ENCODE measurements at places on chromosomes 4 and X.

DNA sequence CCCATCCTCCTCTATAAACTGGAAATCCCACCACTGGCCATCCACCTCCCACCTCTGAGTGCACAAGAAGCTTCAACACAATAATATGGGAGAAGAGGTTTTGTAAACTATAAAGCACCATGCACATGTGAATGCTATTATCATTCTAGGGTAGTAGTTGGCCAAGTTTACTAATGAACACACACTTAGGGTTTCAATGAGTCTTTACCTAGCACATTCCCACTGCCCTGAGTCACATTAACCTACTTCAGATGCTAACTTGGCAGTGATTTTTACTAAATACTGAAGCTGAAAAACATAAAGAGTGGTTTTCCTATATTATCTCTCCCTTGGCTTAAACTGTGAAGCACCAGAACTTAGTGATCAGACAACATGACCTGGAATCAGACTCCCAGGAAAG, 93.9 kb downstream of the SH3KBP1 start:
- no peak for DNase-seq

DNA sequence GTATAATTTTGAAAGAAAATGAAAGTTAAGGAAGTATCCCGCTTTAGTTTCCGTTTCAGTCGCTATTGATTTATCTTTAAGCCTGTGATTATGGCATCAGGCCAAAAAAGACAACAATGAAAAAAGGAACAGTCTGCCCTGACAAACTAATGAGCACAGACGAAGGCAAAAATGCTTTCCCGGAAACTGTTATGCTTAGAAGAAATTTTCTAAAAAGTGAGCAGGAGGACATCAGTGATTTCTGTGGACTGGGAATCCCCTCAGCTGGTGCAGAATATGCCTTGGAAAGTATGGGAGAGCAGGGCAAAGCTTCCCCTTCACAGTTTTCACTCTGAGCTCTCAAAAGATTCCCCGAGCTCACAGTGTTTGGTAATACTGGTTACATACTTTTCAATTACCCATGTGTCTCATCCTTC, 5.1 kb upstream of the CXCL10 start:
- DNase-seq, result no peak

GRCh38 chrX:105313596-105313995, 93.1 kb upstream of the TEX13A start:
- DNase-seq, result no peak

GRCh38 chr4:124641715-124642381, 70.7 kb downstream of the ANKRD50 start:
- no peak for DNase-seq

GRCh38 chrX:69093960-69094871, 71.0 kb downstream of the PJA1 start:
- peak; percentile 2 for DNase-seq

DNA sequence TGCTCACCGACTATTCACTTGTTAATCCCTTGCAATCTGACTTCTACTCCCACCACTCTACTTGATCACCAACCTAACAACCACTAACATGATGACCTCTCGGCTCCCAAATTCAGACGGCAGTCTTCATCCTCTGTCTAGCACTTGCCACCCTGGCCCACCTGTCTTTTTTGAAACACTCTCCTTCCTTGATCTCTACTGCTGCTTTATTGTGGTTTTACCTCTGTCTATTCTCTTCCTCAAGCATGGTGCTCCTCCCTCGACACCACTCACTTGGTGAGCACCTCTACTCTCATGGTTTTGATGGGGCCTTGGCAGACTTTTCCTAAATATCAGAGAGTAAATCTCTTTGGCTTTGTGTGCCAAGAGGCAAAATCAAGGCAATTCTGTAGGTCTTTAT, 21.7 kb upstream of the CXCR3 start:
- DNase-seq, result no peak

- DNase-seq, result no peak
Measured at GRCh38 chrX:133440797-133441163, 25.5 kb upstream of the GPC4 start.

- DNase-seq, result no peak
Measured at GRCh38 chr4:40377512-40378365, 42.6 kb downstream of the CHRNA9 start.

GRCh38 chr4:971666-972500, 1.5 kb downstream of the DGKQ start:
- DNase-seq, result no peak

DNA sequence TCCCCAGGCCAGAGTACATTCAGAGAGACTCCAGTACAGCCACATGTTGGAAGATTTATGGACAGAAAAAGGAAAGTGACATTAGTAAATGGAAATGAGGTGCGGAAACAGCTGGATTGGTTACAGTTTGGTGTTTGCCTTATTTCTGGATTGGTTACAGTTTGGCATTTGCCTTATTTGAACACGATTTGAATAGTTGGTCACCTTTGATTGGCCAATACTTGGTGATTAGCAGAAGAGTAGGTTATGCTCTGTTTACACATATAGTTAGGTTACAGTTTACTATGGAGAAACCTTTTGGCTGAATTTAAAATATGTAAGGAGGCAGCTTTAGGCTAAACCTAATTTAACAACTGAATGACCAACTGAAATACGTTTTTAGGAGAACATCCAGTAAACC, 173.7 kb downstream of the AASDH start:
- no peak for DNase-seq

GRCh38 chrX:38986586-38986985, 185.3 kb downstream of the MID1IP1 start:
- no peak for DNase-seq

Data from activated CD4-positive, alpha-beta T cell treated with anti-CD3 and anti-CD28 coated beads, Interleukin-2, amount 50 U/mL, for 4 hours (primary cell).